Stimulated activated naive CD4-positive, alpha-beta T cell treated with Interleukin-2 at 50 U/mL for 16 hours (primary cell): ENCODE measurements at places on chromosomes 5 and 9.

GRCh38 chr5:141835928-141836670 is 42.1 kb downstream of the PCDH1 start:
- no peak for DNase-seq

- peak; percentile 58 for DNase-seq
Measured at GRCh38 chr9:35616681-35617459, 1.3 kb downstream of the CD72 start.

DNA sequence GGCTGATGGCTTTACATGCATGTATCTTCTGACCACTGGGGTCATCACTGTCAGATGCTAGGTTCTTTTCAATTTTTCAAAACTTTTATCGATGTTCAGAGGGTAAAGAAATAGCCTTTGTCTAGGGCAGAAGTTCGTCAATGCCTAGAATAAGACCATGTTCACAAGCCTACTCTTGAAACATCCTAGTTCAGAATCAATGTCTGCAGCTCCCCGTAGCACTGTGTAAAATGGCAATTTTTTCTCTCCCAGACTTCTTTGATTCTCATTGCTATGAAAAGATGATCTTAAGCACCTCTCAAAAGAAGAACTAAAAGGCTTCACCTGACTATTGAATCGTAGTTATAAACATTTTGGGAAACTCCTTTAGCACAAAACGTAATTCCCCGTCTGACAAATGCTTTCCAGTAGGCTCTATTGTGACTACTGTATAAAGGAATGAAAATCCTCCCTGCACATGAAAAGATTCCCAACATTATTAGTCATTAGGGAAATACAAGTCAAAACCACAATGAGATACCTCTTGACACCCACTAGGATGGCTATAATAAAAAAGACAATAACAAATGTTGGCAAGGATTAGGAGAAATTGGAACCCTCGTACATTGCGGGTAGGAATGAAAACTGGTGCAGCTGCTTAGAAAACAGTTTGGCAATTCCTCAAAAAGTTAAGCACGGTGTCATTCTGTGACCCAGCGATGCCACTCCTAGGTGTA is 263.5 kb downstream of the ARHGAP26 start:
- no peak for DNase-seq

DNA sequence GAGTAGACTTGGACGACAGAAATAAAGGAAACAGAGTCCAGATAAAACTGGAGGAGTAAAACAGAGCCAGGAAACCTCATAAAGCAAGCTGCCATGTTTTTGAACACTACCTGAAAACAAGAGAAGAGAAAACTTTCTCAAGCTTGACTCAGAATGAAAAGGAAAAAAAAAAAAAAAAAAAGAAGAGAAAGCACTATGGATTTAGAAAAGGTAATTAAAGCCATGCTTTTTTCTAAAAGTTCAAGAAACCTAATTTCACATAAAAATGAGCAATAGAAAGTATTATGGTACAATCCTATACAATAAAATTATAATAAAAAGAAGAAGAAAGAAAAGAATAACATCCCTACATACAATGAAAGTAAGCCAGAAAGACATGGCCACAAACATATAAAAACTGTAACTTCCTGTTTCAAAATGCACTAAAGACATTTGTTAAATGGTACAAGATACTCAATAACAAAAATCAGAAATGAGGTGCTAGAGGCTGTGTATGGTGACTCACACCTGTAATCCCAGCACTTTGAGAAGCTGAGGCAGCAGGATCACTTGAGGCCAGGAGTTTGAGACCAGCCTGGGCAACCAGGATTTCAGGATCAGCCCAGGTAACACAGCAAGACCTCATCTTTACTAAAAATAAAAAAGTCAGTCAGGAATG is 129.5 kb downstream of the SIL1 start:
- DNase-seq: no peak

GRCh38 chr5:119862619-119863018 is 233.3 kb downstream of the FAM170A start:
- DNase-seq: no peak

DNA sequence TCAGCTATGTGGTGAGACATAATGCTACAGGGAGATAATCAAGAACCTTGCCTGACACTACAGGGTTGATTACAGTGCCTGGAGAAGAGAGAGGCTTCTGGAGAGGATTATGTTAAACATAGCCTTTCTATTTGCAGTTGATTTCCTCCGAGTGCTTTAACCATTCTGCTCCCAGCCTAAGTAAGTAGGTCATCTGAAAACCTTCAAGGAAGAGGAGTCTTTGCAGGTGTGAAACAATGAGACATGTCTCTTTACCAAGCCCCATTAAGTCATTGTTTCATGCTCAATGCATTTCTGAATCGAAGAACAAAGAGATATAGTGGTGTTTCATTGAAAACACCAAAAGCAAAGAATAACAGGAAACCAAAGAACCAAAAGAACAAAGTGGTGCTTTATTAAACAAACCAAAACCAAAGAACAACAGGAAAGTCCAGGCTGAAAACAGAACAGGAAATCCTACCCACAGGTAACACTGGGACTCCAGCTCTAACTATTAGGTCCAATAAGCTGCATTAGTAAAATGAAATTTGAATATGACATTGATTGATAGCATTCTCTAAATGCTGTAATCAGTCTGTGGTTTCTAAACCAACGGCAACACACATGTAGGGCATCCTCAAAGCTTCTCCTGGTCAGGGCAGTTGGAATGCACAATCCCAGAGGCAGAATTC is 113.3 kb upstream of the SPATA31D4 start:
- no peak for DNase-seq

- no peak for DNase-seq
Measured at GRCh38 chr5:37355161-37355560, 15.7 kb downstream of the NUP155 start.

- DNase-seq: no peak
Measured at GRCh38 chr9:129177443-129177790, 644 bp downstream of the IER5L start.

DNA sequence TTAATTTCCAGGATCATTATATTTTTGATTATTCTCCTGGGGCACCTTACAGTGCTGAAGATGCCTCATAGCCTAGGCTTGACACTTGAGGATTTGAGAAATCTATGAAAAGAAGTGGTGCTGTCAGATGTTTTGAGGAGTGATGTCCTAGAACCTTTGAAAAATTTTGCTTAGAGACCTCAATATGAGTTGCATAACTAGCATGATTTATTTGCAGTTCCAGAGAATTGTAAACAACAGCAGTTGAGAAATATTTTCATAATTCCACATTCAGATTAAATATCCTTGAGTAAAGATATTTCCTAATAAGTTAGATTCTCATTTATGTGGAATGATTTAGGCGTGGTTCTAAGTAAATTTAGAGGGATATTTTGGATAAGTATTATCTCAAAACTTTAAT is 225.8 kb downstream of the ADAMTSL1 start:
- DNase-seq: no peak

DNA sequence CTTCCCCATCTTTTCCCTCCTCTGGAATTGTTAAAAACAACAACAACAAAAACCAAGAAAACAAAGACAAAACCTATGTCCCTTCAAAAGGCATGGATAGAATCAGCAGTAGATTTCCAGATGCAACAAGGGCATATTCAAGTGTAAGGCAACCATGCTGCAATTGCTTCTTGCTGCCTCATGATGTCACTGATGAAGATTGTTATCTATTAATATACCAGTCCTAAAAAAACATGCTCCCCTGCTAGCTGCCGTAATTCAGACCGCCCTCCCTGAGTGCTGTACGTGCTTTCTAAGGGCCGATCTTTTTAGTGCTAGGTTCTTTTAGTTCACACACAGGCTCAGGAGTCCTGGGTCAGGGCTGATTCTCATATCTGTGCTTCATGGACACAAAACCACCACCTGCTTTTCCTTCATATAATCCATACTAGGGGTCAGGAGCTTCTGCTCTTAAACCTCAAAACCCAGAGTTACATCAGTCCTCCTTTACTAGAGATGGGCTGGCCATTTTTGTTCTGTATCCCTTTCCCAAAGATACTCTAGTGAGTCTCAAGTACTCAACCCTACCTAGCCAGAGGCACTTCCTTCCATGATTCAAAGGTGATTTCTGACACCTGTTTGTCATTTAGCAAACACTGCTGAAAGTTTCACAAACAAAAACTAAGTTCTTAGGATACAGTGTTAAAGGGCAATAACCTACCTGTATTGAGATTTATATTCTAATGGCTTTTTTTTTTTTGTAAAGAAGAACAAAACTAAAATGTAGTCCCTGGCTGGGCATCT is 82.1 kb downstream of the GIN1 start:
- DNase-seq: no peak

DNA sequence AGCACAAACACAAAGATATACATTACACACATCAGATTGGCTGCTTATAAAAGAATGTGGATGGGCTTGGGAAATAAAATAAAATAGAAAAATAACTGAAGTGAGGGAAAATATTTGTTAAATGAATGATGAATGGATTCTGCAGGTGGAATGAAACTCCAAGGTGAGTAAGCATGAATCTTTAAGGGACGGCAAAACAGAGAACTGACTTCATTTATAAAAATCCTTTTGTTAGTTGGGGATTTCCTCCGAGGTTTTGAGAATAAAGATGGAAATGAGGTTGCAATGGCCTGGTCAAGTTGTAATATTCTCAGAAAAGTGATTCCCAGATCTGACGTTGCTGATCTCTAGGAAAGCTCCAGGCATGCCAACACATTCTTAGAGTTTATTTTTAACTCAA is 20.9 kb upstream of the SEMA6A start:
- no peak for DNase-seq

DNA sequence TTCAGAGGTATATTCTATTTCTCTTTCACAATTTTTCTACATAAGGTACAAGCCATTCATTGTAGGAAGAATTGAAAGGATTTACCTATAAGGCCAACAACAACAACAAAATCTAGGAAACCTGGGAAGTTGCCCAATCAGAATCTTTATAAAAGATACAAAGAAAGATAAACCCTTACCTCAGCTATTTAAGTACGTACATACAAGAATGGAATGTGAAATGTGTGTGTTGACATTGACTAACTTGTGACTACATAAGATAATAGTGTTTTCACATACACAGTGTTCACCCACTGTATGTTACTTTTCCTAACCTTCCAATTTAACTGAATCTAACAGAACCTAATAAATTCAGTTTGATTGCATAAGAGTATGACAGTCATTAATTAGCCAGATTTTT is 154.1 kb downstream of the ADAMTS6 start:
- no peak for DNase-seq

DNA sequence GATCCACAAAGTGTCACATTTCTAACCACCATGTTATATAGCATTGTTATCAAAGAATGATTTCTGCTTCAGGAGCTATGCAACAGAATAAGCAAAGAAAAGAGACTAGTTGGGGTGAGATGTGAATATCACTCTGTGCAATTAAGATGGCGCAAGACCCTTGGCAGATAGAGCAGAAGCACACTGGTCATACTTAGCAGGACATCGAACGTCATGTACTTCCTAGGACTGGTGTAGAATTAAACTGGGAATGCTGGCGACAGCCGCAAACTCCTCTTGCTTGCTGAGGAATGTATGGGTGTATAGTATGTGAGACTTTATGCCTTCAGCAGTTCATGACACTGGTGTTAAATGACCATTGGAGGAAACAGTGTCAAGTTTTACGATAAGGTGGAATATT is 207.0 kb downstream of the LRRC70 start:
- DNase-seq: no peak

DNA sequence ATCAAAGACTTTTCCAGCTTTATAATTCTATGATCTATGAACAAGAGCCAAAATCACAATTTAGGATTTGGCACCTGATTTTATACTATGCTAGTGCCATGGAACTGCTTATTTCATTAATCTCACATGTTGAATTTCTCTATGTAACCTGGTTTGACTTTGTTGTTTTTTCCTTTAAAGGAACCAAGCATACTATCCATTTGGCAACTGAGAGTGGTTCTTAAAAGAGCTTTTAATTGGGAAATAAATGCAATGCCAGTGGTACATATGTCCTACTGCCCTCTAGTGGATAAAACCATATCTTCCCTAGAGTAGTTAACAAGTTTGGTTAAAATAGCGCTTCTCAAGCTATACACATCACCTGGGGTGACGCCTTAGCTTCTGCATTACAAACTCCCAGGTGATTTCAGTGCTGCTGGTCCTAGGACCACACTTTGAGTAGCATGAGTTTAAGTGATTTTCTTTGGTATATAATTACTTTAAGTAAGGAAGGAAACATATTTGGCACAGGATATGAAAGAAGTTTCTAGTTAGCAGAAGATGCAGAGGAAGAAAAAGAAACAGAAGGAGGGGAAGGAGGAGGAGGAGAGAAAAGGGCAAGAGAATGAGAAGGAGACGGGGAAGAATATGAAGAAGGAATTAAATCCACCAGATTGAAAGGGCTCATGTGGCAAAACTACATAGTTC is 56.8 kb downstream of the FGF10 start:
- no peak for DNase-seq

- DNase-seq: no peak
Measured at GRCh38 chr5:138282920-138283742, 8.7 kb upstream of the GFRA3 start.

DNA sequence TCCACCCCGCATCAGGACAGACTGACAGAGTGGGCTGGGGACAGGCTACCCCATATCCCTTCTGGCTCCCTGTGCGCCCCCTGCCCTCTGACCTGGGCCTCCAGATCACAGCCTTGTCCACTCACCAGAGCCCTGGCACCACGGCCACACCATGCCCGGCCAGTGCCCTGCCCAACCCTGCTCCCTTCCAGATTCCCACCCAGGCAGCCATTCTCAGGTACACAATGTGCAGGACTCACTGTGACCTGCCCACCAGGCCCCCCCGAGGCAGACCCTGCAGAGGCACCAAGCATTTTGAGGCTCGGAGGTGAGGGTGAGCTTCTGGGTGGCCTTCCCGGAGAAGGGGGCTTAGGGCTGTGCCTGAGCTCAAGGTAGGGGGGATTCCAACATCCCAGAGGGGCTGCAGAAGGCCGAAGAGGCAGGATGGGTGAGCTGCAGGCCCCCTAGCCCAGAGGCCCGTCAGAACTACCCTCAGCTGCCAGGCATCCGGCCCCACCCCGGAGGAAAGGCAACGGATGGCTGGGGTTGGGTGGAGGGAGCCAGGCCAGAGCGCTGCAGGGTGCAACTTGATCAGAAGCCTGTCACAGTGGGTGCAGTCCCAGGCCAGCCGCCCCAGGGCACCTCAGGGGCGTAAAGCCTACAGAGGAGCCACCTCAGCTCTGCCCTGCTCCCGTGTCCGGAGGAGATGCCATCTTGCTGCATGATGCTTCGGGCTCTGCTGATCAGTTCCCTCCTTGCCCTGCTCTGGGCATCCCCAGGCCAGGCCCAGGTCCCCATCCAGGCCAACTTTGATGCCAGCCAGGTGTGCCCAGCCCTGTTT is at the start of gene LCNL1:
TSS of gene LCNL1 (plus strand) at position 762 of the 820 bp plus-strand sequence. CDS start 594 bp downstream, outside the sequence.
- no peak for DNase-seq

GRCh38 chr5:180175015-180175431 is 34.0 kb downstream of the RASGEF1C start:
- DNase-seq: no peak
